Activated naive CD4-positive, alpha-beta T cell (primary cell): ENCODE measurements at places on chromosomes 1 and 21.
A peak's percentile ranks its signal among the peaks of the same experiment; 100 is the strongest.

DNA sequence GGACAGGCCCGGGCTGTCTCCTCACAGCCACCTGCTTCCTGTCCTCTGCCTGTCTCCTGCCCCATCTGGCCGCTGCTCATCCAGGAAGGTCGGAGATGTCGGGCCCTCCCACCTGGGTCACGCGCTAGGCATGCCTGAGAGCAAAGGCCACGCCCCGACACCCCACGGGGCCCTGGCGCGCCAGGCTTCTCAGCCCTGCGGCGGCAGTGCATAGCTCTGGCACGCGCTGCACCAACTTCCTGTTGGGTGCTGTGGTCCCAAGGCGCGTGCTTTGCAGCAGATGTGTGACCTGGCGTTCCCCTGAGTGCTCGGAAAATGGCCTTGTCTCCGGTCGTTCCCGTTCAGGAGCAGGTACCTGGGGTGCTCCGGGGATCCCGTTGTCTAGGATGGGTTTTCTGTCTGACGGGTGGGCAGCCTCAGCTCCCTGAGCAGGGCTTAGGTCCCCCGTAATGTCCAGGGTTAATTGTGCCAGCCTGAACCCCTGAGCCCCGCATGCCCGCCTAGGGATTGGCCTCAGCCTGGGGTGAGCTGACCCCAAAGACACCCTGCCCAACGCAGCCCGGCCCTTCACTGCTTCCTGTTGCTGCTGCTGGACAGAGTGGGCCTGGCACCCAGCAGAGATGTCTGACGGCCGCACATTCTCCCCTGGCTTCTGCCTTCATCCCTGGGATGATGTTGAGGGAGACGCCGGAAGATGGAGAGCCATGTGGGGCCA lies 19.4 kb upstream of the KCNAB2 start:
- DNase-seq, result peak; percentile 80

GRCh38 chr21:28959367-28960099 lies 33.1 kb downstream of the LTN1 start:
- no peak for DNase-seq

DNA sequence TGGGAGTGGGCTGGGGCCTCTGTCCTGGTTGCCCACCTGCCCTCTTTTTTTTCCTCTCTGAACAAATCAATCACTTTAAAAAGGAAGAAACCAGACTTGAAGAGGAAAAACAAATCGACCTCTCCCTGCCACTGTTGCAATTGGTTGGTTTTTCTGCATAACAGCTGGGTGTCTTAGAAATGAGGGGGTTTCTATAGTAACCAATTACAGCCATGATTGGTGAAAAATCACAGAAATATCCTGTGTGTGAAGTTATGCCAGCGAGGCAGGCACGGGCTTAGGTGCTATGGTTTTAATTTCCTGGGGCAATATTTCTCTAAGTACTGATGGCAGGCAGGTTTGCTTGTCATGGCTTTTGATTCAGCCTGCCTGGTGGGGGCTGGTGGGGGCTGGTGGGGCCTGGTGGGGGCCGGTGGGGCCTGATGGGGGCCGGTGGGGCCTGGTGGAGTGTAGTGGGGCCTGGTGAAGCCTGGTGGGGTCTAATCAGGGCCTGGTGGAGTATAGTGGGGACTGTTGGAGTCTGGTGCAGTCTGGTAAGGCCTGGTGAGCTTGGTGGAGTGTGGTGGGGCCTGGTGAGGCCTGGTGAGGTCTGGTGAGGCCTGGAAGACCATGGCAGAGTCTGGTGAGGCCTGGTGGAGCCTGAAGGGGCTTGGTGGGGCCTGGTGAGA lies 54.6 kb downstream of the AJAP1 start:
- no peak for DNase-seq

- DNase-seq, result no peak
Measured at GRCh38 chr1:216448011-216448510, 24.8 kb upstream of the USH2A start.

DNA sequence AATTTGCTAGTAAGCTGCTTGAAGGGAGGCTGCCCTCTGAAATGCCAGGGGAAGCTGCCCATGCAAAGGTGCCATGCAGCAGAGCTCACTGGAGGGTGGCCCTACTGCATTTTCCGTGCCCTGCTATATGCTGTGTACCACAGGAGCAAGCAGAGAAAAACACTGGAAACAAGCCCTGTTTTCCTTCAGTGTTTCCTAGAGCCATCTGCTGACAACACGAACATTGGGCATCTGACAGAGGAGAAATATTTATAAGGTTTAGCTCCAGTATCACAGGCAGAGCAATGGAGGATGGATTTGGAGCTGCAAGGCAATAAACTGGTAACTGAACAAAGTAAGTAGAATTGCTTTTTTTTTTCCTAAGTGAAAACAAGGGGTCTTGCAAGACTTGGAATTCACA lies 198.4 kb downstream of the USP25 start:
- DNase-seq, result no peak

- no peak for DNase-seq
Measured at GRCh38 chr1:59075021-59075420, 221.9 kb upstream of the FGGY start.

DNA sequence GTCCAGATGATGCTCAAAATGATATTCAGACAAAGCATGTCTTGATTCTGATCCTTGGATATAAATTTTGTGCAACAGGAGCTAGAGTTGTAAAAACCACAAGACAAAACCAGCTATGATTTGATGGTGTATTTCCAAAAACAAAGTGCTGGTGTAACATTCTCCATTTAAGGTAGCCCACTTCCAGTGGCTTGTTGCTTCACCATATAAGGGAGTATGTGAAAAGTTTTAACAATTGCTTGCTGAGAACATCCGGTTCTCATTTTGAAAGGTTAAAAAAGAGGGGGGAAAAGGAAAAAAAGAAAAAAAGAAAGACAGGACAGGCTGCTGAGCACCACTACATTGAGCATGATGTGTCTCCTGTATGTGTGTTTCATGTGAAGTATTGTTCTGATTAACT lies 123.6 kb downstream of the MACF1 start:
- DNase-seq, result no peak

DNA sequence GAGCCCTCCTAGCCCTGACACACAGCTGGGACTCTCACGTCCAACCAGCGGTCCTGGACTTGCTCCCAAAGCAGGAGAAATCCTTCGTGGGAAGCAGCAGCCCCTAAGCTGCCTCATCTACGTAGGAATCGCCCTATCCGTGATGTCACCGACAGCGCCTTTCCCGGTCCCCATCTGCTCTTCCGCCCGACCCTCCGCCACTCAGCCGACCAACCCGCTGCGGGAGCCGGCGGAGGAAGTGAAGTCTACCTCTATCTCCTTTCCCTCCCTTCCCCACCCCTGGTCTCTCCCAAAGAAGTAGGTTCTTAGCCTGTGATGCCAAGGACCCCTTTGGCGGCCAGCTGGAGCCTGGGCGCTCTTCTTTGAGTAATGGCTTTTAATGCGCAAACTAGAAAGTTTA lies 272.1 kb downstream of the FAM72C start:
- no peak for DNase-seq

GRCh38 chr1:207898260-207898659 lies 12.7 kb downstream of the CD34 start:
- DNase-seq, result no peak

DNA sequence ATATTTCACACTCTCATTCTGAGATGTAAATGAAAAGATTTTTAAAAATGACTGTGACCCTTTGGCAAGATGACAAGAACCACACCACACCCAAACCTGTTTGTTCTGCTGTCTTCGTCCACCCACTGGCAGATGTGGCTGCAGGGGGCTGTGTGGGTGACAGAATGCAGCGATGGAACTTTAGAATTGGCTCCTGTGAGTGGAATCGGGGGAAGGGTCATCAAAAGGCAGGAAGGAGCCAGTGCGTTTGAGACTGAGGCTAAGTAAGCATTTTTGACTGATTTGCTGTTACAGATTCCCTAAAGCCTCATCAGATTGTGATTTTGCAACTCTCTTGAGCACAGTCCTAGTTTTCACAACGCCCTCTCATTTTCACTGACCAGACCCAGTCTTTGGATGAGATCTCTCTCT lies 111.2 kb upstream of the ADGRL2 start:
- DNase-seq, result no peak

GRCh38 chr1:241551759-241552638 lies 19.8 kb downstream of the KMO start:
- no peak for DNase-seq

- DNase-seq, result no peak
Measured at GRCh38 chr1:214569357-214570004, 18.1 kb upstream of the PTPN14 start.

DNA sequence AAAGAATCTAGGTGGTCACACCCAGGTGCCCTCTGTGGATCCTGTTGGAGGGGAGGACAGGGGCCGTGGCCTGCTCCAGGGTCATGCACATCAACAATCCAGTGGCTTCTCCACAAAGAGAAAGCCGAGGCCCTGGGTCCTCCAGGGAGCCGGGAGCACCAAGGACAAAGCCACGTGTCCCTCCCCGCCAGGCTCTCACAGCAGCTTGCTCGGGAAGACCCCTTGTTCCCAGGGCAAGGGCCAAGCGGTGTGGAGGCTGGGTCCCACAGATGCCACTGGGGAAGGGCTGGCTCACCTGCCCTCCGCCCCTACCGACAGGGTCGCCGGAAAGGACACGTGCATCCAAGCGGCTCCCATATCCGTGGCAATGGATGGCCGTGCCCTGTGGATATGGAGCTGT lies 192.9 kb upstream of the VAMP3 start:
- DNase-seq, result no peak

- no peak for DNase-seq
Measured at GRCh38 chr1:30788580-30789387, 31.2 kb upstream of the LAPTM5 start.

DNA sequence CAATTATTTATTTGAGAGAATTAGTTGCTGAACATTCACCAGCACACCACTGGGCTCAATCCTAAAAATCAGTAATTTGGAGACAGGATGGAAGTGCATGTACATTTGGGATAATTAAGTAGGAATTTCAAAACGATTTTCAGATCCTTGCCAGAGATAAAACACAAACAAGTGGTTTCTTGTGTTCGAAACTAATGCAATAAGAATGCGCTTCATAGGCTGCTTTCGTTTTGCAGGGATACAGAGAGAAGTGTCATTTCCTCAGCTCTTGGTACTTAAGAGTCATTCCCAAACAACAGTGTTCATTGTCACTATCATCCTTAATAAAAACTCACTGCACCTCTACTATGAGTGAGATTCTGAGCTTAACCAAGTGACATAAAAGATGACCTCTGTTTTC lies 20.6 kb upstream of the USP24 start:
- no peak for DNase-seq

DNA sequence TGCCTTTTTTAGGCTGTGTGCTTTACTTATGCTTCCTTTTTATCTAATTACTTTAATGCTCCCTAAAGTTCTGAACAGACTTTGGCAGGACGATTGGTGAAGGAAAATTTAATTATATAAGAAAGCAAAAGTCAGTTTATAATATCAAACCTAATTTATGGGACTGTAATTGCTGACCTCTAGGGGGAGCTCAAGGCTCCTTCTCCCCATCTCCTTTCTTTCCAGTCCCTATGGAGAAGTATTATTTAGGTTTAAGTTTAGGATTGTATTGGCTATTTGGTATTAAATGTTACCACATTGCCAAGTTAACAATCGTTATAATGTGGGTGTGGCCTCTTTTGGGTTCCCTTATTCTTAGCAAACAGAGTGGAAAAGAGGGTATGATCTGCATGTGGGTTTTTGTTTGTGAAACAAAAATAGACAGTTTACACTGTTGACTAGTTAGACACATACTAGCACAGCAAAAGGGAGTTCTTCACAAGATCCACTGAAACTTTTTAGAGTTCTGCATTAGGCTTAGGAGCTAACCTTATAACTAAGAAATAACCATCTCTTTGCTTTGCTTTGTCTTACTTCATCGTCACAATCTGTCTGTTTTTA lies 48.2 kb upstream of the TNFSF4 start:
- no peak for DNase-seq

DNA sequence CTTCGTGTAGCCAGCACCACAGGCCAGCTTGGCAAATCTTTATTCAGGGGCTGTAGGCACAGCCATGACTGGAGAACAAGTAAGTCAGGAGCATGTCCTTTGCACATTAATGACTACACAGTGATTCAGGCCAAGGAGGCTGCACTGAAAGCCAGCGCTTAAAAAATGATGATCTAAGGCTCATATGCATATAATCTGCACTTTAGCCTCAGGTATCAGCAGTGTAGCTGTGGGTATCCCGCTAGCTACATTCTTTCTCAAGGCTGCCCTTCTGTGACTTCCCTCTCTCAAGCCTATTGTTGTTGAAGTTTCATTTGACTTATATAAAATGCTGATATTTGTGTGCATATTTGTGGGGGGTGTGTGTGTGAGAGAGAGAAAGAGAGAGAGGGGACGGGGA lies 62.6 kb upstream of the RGL1 start:
- no peak for DNase-seq

GRCh38 chr1:21955501-21956281 lies 18.6 kb upstream of the HSPG2 start:
- DNase-seq, result no peak

DNA sequence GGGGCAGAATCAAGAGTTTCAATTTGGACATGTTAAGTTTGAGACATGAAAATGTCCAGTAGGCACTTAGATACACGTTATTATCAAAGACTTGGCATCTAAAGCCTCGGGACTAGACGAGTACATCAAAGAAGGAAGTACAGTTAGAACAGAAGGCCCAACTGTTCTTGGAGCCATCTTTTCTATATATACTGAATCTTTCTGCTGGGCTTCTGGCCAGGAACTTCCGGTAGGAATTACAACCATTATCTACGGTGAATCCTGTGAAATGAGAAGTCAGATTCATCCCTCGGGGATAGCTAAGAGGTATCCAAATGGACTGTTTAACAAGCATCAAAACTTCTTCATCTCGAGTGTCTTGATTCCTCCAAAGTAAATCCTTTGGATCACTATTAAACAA lies 34.4 kb upstream of the NRDC start:
- DNase-seq, result no peak

- DNase-seq, result no peak
Measured at GRCh38 chr1:82466416-82466815, 665.7 kb downstream of the ADGRL2 start.

- DNase-seq, result no peak
Measured at GRCh38 chr1:194598098-194598497, 1411.7 kb upstream of the B3GALT2 start.

DNA sequence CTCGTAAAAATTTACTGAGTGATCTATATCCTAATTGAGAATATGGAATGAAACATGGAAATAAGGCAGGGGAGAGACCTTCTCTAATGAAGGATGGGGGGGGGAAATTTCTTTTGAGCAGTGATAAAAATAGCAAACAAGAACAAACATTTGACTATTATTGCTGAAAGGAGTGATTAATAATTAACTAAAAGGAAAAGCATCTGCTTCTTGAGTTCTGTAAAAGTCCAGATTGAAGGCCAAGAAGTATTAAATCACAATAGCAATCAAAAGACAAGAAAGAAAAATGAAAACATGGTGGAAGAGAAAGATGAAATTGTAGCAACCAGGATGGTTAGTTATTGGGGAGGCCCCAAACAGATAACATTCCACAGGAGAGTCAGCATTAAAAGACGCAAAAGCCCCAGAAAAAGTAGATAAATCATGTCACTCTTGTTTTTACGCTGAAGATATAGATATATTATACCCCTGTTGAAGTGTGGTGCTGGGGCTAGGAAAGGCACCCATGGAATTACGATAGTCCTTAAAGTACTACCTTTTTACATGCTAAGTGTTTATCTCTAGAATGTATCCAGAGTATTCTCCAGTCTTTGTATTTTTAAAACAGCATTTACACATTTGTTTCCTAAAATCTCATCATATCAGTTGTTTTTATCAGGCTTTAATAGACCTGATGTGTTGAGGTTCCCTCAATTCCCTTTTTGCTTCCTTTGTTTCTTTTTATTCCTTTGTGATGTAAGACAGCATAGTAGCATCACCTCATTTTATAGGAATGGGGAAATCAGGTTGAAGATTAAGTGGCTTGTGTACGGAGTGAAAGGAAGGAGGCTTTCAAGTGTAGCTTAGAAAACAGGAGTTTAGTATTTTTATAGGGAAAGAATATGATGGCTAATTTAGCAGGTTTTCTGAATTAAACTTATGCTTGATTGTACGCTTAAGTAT lies 28.9 kb downstream of the DISP1 start:
- no peak for DNase-seq
